MM.1S (cell line): ENCODE measurements at places on chromosomes 12 and 14.

DNA sequence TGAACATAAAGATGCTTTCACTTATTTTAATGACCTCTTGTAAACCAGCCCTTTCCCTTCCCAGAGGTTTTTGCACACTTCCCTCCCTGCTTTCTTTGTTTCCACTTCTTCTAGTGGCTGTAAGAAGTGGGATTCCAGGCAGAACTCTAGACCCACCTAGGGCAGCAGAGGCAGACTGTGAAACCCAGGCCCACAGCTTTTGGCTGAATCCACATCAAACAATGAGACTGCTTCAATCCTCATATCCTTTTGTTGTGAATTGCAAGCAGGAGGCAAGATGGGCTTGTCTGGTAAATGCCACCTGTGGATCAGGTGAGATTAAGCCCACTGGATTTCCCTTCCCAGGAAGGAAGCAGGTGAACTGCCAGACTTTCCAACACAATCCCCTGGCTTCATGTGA, 12.8 kb downstream of the CCDC177 start:
- DNase-seq = no peak

GRCh38 chr14:105878554-105878953, 352.2 kb downstream of the TMEM121 start:
- DNase-seq = no peak

GRCh38 chr12:45763381-45763780, 33.9 kb downstream of the ARID2 start:
- DNase-seq = no peak

- DNase-seq = no peak
Observed at GRCh38 chr12:106710143-106710893, 64.2 kb upstream of the RIC8B start.

- no peak for DNase-seq
Observed at GRCh38 chr14:57085801-57086200, 182.9 kb downstream of the EXOC5 start.

- no peak for DNase-seq
Observed at GRCh38 chr12:104219361-104219892, 3.8 kb downstream of the TXNRD1 start.

DNA sequence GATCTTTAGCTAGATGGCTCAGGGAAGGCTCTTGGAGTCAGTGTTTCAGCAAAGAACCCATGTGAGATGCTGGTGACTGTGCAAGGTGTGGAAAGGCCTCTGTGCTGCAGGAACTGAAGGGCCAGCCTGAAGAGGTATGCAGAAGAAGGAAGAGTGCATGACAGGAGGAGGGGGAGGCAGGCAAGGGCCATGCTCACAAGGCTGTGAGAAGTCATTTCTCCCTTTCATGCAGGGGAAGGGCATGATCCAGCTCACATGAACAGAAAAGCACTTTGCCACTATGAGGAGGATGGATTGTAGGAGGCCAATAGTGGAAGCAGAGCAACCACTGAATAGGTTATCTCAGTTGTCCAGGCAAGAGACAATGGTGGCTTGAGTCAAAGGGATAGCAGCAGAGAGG, 83.7 kb downstream of the SSPN start:
- DNase-seq = no peak

- DNase-seq = no peak
Observed at GRCh38 chr12:55499810-55500252, 7.7 kb downstream of the OR6C68 start.

DNA sequence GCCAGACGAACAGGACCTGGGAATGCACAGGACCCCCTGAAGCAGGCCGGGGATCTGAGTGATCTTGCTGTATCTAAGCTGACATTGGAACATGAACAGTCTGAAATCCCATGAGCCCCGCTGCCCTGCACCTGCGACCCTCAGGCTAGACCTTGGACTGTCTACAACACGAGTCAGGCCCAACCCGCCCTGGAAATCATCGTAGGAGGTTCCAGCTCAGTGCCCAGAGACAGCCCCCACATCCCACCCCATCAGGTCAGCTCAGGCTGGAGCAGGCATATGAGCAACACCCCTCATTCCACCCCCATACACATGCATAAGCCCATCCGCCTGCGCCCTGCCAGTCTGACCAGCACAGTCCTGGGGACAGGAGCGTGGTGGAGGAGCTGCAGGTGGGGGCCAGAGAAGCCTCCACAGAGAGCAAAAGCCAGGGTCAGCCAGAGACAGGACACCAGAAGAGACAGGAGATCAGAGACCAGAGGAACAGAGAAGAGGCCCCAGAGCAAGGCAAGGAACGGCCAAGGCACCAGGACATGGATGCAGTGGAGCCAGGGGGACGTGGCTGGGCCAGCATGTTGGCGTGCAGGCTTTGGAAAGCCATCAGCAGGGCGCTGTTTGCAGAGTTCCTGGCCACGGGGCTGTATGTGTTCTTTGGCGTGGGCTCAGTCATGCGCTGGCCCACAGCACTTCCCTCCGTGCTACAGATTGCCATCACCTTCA, at the start of gene AQP6:
Gene AQP6, plus strand, starts transcription at position 307 of the 720 bp plus-strand sequence. Its CDS starts 227 bp downstream, at position 534.
- DNase-seq = no peak

- DNase-seq = no peak
Observed at GRCh38 chr14:65250162-65250495, 147.8 kb upstream of the MAX start.

DNA sequence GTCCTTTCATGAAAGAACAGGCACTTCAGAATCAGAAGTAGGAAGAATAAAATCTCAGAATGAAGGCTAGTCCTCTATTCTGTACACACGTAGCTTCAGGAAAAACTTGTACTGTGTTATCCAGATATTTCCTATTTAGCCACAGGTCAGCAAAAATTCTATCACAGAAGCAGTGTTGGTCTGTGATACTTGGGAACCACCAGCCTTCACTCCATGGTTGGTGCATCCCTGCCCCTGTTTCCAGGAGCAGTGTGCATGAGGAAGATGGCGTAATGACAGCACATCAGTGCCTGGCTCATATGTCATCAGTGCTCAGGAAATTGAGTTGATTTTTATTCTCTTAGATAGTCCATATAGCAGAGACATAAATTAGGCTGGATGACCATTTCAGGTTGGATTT, 87.7 kb downstream of the SAMD4A start:
- DNase-seq = no peak

- DNase-seq = no peak
Observed at GRCh38 chr12:124489915-124490583, 77.4 kb downstream of the NCOR2 start.

DNA sequence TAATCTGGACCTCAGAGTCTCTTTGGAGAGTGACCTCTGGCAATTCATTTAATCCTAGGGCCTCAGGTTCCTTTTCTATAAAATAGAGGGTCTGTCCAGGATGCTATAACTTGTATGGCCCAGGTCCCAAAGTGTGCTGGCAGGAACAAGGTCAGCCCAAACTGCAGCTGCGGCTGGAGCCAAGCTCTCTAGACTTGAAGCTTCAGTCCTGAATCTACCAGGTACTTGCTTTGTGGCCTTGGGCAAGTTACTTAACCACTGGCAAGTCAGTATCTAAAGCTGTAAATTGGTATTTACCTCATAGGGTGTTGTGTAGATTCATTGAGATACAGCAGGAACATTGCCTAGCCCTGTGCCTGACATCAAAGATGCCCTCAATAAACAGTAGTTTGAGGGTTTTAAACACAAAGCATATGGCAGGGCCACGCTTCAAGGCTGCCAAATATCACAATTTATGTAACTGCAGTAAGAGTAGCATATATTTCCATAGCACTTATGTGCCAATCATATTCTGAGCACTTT, 21.7 kb downstream of the CPM start:
- DNase-seq = no peak

- no peak for DNase-seq
Observed at GRCh38 chr14:73720636-73721035, 6.5 kb upstream of the PNMA1 start.

GRCh38 chr12:26157001-26157400, 32.2 kb upstream of the BHLHE41 start:
- no peak for DNase-seq

- DNase-seq = no peak
Observed at GRCh38 chr12:106145539-106146447, 7.0 kb upstream of the NUAK1 start.

GRCh38 chr12:105331805-105332251, 1.3 kb downstream of the C12orf75 start:
- peak; percentile 24 for DNase-seq

- no peak for DNase-seq
Observed at GRCh38 chr14:74140374-74140850, 55.7 kb downstream of the LIN52 start.

GRCh38 chr12:64056741-64057140, 165.4 kb downstream of the KICS2 start:
- DNase-seq = no peak

GRCh38 chr12:4530982-4531586, 7.6 kb upstream of the RAD51AP1 start:
- no peak for DNase-seq

DNA sequence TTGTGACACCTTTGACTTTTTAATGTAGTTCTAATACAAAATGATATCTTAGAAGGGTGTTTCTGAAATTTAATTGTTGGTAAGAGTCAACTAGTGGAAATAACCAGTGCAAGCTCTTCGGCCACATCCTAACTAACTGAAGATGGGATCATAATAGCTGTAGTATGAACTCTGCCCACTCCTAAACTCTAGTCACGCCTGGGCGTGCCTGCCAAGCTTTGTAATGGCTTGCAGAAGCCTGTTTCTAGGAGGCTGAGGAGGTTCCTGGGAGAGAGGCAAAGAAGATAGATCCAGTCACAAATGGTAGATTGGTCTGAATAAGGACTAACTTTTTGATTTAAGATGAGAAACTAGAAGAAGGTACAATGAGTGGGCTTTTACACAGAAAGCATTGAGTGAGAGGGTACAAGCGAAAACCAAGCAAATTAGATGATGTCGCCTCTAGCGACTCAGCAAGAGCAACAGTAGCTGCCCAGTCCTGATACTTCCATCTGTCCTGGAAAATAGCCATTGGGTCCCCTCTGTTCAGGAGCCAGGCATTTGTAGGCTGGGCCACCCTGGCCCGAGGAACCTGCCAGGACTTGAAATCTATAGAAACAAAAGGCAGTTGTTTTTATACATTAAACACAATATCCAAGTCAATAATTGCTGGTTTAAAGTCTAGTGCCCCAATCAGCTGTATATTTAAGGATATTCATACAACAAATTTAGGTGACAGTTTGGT, 148.8 kb downstream of the SLC38A4 start:
- no peak for DNase-seq

DNA sequence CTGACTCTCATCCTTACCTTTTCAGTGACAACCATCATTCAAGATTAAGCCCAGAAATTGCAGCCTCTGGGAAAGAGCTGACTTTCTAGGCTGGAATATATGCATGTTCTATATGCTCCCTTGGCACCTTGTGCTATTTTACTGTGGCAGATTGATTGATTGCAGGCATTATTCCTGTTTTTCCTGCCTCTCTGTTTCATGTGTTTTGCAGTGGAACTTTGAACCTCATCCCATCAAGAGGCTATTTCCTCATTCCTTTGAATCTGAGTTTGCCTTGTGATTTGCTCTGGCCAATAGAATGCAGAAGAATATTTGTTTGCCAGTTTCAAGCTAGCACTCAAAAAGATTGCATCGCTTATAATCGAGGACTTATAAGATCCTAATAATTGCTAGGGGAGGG, 174.8 kb upstream of the DCN start:
- DNase-seq = no peak

DNA sequence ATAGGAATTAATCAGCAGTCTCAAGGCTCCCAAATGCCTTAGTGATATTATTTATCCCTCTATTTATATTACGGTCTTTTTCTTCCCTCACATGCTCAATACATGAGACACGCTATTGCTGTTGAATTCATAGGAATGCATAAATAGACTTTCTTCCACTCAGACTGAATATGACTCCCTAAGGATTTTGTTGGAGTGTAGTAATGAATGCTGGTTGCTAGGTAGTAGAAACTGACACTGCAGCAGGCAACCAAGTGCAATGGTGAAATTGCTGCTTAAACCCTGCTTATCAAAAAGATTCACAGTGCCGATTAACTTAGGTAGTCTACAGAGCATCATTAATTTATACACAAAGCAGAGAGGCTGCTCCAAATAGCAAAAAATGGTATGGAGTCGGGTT, 168.2 kb downstream of the KCNC2 start:
- DNase-seq = no peak

GRCh38 chr12:2548081-2548480, 246.7 kb upstream of the FKBP4 start:
- DNase-seq = no peak

DNA sequence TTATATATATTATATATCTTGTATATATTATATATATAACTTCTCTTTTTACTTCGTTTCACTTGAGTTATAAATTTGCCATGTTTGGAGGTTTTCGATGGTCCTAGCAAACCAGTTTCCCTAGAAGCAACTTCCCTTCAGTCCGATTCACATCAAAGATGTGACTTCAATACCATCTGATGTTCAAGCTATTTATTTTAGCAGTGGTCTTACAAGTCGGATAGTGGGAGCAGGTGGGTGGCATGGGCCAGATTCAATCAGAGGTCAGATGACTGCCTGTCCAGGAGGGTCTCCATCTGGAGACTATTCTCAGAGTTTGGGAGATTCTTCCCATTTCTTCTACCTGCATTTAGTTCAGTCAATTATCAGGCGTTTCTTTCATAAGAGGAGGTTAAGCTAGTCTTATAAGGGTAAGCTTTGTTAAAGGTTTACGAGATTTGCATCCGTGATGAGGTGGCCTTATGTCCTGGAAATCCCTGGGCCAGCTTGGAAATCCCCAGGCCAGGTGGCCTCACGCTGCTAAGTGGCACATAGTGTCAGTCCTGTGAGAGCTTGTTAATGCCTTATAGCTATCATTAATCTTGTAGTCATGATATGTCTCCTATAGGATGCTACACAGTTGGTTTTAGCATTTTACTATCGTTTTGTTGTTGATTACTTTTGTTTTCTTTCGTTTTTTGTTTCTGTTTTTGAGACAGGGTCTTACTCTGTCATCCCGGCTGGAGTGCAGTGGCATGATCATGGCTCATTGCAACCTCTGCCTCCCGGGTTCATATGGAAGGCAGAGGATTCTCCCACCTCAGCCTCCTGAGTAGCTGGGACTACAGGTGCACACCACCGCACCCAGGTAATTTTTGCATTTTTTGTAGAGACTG, 145.8 kb downstream of the BICD1 start:
- peak; percentile 77 for DNase-seq
